ENCODE measurements at places on chromosomes 2 and 18.

DNA sequence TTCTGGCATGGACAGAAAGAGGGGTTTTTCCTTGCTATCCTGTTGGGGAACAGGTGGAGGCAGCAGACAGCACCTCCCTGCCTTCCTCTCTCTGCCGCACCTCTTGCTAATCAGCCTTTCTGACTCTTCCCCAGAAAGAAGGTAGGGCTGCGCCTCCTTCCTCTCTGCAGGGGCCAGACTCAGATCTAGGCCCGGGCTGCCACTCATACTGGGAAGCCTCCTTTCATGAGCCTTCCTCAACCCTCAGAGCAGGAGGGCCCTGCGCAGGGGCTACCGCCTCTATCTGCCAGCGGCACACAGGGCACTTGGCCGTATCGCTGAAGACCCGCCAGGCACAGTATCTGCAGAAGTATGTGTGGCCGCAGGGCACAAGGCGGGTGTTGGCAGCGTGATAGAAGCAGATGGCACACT, 7.1 kb downstream of the NEURL3 start:
- DNase-seq, result no peak

DNA sequence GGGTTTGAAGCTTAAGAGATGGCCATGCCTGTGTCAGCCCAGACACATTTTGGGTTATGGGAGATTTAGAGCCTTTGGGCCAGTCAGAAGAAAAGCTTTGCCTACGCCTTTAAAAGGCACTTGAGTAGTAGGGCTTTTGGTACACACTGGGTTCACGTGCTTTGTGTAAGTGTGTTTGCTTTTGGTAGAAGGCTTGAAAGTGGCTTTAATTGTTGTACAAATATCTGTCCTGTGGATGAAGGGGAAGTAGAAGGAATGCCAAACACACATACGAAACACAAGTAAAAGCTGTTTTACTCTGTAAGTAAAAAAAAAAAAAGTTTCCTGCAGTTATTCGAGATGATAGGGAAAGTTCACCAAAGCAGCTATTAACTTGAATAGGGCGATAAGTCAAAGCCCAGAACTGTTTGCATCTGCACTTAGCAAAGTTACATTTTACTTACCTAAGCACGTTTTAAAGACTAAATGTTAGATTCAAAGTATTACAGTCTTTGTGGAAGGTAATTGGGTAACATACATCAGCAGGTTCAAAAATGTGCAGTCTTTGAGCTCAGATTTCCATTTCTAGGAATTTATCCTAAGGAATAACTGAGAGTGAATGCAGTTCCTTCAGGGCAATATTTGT, 75.4 kb downstream of the STK25 start:
- peak; percentile 74 for DNase-seq

DNA sequence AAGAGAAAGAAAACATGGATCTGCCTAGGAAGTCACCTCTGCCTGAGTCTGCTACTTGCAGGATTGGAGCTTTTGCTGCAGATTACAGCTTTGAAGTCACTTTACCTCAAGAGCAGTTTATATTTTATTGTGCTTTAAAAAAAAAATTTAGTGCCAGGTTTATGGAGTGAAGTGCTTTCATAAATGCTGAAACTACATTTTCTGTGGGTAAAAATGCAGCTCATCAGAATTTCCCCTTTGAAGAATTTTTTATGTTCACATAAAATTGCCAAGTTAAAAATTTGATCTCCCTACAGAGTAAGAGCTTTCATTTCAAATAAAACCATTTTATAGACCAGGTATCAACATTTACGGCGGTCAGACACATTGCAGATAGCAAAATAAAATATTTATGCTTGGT, 25.2 kb downstream of the BCL2L11 start:
- no peak for DNase-seq

- no peak for DNase-seq
These were observed 132.2 kb upstream of the SP5 start for GRCh38 chr2:170582751-170583463.

DNA sequence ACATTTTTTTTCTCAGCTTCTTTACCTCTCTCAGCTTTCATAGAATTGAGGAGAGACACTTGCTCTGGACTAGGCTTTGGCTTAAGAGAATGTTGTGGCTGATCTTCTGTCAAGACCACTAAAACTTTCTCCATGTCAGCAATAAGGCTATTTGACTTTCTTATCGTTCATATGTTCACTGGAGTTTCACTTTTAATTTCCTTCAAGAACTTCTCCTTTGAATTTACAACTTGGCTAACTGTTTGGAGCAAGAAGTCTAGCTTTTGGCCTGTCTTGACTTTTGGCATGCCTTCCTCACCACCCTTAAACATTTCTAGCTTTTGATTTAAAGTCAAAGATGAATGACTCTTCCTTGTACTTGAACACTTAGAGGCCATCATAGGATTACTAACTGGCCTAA, 104.4 kb upstream of the SLC39A10 start:
- no peak for DNase-seq

- no peak for DNase-seq
These were observed 119.2 kb upstream of the FHL2 start for GRCh38 chr2:105517814-105518705.

- no peak for DNase-seq
These were observed 97.4 kb upstream of the GALNT5 start for GRCh38 chr2:157160111-157160510.

GRCh38 chr18:13241083-13241892, 22.7 kb downstream of the LDLRAD4 start:
- DNase-seq, result no peak

DNA sequence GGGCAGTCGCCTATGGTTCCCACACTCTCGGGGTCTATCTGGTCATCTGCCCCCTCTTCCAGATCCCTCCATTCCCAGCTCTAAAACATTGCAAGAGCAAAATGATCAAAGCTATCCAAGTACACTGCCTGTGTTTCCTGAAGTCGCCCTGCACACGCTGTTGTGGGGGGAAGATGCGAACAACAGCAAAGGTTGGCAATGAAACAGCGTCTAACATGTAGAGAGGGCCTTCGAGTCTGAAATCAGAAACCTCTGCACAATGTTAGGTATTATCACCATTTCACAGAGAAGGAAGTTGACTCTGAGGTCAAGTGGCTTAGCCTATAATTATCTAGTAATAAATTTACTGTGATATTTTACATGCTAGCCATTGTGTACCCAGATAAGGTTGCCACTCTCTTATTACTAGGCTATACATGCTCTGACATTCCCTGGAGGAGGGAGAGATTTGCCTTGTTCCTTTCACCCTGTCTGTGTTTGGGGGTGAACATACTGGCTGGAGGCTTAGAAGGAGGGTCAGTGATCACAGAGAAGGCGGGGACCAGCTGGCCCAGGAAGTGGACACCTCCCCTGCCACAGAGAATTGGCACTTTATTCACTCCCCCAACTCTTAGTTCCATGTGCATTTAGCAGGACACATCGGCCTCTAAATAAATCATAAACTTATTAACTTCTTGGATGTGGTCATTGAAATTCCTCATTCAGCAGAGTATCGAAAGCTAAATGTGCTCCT, 36.8 kb downstream of the KCTD1 start:
- DNase-seq, result peak; percentile 93

DNA sequence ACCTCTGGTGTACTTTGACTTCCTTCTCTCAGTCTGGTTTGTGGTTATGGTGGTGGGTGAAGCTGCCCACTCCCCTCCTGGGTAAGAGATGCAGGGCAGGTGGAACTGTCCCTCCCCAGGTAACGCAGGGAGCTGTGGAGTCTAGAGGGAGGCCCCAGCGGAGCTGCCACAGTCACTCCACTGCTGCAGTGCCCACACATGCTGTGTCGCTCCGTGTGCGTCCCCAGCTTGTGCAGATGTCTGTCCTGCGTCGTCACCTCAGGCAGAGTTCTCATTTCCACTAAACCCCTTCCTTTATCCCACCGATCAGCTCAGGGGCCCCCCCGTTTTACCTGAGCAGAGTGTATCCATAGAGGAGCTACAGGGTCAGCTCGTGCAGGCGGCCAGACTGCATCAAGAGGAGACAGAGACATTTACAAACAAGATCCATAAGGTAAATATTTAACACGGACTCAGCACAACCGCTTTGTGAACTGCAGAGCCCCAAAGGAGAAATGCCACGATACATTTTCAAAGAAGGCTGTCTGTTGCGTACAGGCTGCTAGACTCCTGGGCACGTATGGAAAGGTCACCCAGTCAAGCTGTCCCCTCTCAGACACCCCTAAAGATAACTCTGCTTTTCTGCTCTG, 87.4 kb downstream of the MTCL1 start:
- DNase-seq, result no peak

- DNase-seq, result no peak
These were observed 324.6 kb upstream of the RND3 start for GRCh38 chr2:150812066-150812465.

DNA sequence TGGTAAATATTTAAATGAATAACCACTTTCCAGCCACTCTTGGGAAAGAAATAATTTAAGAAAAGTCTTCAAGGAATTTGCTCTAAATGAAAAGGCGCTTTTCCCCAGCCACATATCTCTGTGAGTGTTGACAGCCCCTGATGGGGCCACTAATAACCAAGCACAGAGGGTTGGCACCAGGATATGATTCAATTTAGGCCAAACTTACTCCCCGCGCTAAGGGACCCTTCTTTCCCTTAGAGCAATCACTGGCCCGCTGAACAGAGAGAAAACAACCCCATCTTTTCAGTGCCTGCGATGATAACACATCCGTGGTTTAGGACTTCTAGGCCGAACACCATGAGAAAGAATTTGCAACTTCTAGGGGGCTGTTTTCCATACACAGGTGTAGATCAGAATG, 310.8 kb downstream of the EIPR1 start:
- no peak for DNase-seq

- DNase-seq, result no peak
These were observed 786.3 kb upstream of the FSHR start for GRCh38 chr2:49940626-49941025.

DNA sequence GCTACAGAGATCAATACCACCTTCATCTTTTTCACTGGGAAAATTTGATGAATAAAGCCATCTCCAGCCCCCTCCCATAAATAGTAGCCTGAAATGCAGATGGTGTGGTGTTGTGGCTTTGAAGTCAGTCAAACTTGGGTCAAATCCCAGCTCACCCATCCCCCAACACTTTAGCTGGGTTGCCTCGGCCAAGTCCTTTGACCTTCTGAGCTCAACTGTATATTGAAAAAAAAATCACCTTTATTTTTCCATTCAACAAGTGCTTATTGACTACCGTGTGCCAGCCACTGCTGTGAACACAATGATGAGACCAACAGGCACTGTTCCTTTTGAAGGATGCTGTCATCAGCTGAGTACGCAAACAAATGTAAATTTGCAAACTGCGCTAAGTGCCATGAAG, 35.1 kb upstream of the NTSR2 start:
- no peak for DNase-seq

DNA sequence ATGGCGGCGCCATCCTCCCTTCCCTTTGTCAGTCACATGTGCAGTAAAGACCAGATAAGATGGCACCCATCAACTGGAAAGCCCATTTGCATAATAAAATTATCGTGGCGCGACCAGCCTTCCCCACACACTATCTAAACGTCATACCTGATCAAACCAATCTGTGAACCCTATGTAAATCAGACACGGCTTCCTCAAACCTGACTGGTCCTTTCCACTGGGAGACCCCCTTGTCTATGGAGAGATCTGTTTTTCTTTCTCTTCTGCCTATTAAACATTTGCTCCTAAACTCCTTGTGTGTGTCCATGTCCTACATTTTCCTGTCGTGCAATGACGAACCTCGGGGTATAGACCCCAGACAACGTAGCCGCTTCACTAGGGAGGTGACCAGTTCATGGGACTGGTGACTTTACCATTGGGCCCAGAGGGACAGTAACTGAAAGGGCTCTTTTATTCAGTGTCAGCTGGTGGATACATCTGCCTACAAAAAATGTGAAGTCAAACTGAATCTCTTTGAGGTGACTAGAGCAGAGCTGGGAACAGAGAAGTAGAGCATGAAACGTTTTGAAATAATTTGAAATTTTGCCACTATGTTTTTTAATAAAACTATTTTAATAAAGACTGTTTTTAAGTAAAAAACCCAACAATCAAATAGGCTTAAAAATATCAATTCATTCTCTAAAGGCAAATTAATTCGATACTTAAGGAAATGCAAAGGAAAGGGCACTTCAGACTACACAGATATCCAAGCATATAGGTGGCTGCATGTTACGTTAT, 87.5 kb downstream of the SOCS6 start:
- DNase-seq, result no peak

GRCh38 chr2:45248214-45248613, 239.0 kb upstream of the SIX2 start:
- DNase-seq, result no peak

- DNase-seq, result no peak
These were observed 235.9 kb downstream of the ANKRD36 start for GRCh38 chr2:97348841-97349240.

- DNase-seq, result no peak
These were observed 6.0 kb downstream of the ADNP2 start for GRCh38 chr18:80115035-80115434.

DNA sequence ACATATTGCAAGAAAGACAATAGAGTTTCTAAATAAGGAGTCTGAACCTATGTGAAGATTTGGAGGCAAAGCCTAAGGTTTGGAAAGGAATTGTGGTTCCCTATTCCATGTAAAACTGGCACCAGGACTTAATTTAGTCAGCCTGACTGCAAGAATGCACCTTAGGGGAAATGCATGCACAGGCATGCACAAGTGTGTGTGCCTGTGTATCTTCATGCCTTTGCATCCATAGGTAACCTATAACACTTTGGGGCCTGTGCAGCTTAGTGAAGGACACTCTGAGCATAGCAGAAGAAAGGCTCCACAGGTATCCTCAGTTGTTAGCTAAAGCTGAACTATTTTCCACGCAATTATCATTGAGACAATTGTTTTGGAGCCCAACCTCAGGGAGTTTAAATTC, 73.4 kb downstream of the RPRM start:
- DNase-seq, result no peak

DNA sequence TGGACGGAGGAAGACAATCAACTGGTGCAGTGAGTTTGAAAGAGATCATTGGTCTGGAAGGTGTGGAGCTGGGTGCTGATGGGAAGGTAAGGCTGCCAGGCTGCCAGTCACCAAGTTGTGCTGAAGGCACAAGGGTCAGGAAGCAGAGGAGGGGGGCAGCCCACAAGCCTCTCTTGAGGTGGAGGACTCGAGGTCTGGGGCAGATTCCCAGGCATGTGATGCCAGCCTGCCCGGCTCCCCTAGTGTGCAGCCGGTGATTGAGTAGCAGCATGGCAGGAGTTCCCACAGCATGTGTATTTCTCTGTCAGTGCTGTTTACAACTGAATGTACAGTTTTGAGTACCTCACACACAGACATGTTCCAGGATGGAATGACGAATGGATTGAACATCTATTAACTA, 99.3 kb downstream of the CABLES1 start:
- DNase-seq, result no peak

DNA sequence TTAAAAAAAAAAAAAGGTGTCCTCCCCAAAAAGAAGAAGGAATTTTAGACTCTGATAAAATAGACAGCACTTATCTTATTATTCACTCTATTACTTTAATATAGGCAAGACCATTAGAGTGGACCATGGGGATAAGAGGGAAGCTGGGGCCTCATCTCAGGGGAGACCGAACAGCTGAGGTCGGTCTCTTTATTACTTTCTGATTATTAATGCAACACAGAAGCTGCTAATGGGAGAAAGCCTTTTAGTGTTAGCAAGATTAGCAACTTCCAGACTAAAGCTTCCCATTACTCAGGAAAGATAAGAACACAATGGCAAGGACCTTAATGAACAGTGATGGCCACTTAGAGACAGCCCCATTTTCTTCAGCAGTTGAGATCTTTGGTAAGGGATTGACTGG, 135.5 kb downstream of the TMEFF2 start:
- DNase-seq, result no peak

GRCh38 chr2:187050409-187050998, 201.5 kb upstream of the ZSWIM2 start:
- no peak for DNase-seq

GRCh38 chr18:72965616-72966015, 97.8 kb upstream of the NETO1 start:
- DNase-seq, result no peak

- DNase-seq, result no peak
These were observed 38.7 kb downstream of the RALBP1 start for GRCh38 chr18:9513971-9514512.
